Kidney epithelial cell (primary cell): ENCODE measurements at places on chromosomes 3 and 15.
A peak's percentile ranks its signal among the peaks of the same experiment; 100 is the strongest.

DNA sequence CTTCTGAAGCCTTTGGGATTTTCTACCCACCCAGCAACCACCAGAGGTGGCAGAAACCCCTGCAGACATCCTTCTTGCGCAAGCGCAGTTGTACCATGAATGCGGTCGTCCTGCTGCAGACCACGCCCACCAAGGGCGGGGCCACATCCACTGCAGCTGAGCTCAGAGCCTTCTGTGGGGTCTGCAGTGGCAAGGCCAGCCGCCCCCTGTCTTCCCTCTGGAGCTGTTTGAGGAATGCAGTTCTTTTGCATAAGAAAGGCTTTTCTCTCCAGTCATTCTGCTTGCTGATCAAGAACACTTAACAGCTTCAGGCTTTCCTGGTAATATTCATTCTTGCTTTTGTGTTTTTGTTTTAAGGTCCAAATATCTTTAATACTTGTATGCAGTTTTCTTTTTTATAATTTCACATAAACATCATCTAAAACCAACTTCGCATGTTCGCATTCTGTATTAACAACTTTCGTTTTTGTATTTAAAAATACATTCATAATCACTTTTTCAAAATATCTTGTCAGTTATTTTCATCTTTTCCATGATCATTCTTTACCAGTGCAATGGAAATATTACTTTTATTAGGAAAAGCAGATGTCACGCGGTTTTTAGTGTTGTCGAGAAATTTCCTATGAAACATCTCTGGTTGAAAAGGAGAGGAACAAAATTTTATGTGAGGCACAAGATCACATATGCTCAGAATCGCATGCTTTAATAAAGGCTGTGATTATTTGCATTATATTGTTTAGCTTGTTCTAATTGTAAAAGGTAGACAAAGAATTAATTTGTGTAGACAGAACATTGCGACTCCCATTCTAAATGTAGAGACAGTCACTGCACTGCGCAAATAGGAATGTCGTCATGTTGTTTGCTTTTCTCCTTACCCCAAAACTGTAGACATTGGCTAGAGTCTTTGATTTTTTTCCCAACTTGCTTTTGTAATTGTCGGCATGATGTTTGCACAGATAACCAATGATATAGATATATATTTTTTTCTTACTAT, 98.1 kb upstream of the SNRPN start:
- DNase-seq = no peak

DNA sequence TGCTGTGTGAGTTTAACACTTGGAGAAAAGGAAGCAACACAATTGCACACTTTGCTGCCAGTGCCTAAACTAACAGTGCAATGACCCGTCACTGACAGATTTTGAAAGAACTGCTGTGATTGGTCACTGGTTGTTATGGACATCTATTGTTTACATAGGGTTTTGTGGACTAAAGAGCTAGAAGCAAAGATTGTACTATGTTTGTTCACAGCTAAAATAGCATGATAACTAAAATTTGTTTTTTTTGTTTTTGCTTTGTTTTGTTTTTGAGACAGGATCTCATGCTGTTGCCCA, 112.4 kb upstream of the GOLGA8J start:
- DNase-seq = no peak

- DNase-seq = no peak
Observed at GRCh38 chr3:53820084-53820483, 26.1 kb downstream of the CHDH start.

- no peak for DNase-seq
Observed at GRCh38 chr3:129018751-129019150, 17.6 kb downstream of the EFCC1 start.

- DNase-seq = no peak
Observed at GRCh38 chr3:99875581-99875928, 57.9 kb downstream of the CMSS1 start.

DNA sequence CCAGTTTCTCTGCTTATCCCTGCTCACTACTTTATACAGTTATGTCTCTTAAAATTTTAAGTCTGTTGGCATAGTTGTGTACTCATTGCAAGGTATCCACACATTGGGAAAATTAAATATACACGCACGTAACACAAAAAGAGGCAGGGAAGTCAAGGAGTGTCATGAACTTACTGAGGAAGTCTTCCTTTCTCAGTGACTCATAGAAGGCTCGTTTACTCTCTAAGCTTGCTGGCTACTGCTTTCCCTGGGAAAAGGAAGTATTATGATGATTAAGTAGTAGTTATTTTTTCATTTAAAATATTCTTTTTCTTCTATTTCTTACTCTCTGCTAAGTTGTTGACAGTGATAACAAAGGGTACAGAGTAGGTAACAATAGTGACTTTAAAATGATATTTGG, 287.3 kb downstream of the UBE2E2 start:
- DNase-seq = peak; percentile 39

DNA sequence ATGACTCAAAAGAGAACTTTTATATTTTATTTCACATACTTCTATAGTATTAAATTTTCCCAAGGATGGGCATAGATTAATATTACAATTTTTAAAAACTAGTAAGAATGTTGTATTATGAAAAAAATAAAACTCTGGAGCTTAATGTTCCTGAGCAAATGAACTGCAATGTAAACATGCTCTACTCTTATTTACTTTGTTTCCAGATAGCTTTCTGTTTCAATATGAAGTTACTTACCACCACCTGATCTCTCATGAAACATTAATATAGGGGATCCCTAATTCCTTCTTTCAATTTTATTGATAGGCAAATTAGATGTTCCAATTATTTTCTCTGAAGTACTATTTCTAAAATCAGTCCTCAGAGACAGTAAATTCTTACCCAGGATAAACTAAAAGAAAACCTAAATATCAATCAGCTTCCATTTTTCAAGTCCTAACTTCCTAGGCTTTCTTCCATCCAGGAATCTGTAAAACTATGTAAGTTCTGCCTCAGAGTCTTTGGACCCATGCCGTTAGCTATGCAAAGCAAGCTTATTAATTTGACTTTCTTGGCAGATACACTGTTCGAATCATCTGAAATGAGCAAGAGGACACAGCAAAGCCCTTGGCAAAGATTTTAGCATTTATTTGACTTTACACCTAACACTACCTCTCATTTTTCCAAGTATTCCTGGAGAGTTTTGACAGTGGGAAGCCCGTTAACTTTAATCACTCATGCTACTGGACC, 93.2 kb downstream of the PLCH1 start:
- DNase-seq = no peak

DNA sequence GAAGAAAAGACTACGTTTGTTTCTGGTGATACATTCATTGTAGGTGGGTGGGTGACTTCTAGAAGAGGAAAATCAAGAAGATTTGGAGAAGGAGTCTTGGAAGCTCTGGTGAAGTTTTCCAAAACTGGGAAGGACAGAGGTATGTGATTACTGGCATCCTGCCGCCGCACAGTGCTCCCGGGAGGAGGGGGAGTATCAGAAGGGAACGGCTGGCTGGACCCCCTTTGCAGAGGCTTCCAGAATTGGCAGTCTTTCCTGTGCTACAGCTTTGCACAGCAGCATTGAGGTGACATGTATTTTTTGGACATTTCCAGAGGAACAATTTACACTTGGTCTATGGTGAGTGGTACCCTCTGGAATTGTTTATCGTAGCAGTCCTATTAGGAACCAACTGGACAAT, 75.7 kb upstream of the EOMES start:
- no peak for DNase-seq

DNA sequence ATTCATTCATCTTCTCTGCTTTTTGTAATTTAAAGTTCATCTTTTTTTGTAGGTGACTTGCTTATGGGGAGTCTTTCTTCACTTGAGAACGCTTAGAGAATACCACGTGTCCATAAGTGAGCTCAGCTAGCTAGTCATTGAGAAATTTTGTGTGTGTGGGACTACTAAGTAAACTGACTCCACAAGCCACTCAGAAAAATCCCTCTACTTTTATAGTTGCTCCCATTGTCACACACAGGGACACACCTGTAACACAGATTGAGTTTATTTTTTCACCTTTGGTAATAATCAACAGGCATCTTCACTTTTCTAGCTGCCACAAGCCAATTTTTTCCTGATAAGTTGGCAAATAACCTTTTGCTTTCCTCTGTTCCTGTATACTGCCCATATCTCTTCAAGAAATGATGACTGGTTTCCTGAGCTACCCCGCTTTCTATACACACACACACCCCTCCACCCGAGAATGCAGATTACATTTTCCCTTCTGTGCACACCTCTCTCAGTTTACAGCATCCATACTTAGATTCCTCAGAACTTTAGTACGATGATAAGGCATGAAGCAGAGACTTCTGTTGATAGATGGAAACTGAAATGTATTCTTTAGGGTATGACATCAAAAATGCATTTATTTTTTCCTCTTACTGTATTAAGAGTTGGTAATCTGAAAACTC, 4.6 kb downstream of the TSC22D2 start:
- no peak for DNase-seq

GRCh38 chr15:68384451-68385239, 47.3 kb downstream of the ITGA11 start:
- peak; percentile 65 for DNase-seq

DNA sequence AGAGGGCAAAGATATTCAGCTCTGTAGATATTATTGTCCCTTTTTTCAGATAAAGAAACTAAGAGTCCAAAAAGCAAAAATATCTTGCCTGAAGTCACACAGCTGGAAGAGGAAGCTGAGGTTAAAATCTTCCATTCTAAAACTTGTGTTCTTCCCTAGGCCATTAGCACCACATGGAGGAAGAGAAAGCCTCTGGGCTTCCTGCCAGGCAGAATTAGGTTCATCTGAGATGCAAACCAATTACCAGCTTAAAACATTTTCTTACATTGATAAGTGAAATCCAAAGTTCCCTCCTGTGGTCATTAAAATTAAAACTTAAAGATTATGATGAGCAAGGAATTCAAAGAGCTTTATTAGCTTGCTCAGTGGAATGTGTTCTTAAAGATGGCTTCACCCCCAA, 235.3 kb upstream of the SETMAR start:
- DNase-seq = no peak

- DNase-seq = no peak
Observed at GRCh38 chr3:51962854-51963530, 4.3 kb downstream of the PCBP4 start.

GRCh38 chr15:90479656-90480055, 50.1 kb upstream of the CRTC3 start:
- DNase-seq = peak; percentile 32

- DNase-seq = no peak
Observed at GRCh38 chr3:48409291-48410201, 20.3 kb downstream of the PLXNB1 start.

GRCh38 chr15:79308874-79309273, 2.0 kb upstream of the TMED3 start:
- no peak for DNase-seq

- DNase-seq = no peak
Observed at GRCh38 chr3:12148183-12148940, 10.3 kb downstream of the TIMP4 start.

DNA sequence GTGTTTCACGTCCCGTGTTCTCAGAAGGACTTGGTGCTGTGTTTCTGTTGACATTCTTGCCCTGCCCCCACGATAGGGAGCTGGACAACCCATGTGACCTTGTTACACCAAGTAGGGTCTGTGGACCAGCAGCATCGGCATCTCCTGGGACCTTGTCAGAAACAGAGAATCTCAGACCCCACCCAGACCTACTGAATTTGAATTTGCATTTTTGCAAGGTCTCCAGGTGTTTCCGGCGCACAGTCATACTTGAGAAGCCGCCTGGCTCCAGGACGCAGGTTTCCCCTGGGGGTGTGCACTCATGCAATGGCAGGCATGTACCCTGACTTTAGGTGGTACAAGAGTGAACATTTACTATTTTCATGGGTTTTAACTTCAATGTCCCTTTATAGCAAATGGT, 117.9 kb downstream of the TLE3 start:
- no peak for DNase-seq

GRCh38 chr15:96735632-96736240, 405.2 kb downstream of the NR2F2 start:
- DNase-seq = no peak

DNA sequence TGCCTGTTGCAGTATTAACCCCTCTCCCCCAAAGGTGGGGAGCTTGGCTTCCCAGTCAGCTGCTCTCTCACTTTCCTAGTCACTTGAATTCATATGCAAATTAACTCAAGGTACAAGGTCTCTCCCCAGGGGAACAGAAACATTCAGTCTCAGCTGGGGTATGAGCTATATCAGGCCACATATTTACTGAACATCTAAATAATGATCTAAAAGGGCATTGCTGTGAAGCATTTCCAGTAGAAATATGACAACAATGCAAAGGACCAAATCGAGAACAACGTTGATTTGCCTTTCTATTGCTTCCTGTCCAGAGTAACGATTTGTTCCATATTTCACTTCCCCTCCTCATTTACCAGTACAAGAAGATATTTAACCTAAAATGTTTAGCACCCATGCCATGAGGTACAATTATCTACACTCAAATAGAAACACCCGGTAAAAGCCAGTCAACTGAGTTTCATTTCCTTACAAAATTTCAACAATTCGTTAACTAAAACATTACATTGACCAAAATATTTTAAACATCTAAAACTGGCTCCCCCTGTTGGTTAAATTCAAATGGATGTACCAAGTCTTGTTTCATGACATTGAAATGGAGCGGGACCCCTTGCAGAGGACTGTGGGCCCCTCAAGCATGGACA, 36.5 kb upstream of the KLHL6 start:
- DNase-seq = no peak

GRCh38 chr3:60673123-60673522, 578.1 kb downstream of the FHIT start:
- no peak for DNase-seq

GRCh38 chr3:167732313-167733065, 2.2 kb downstream of the PDCD10 start:
- DNase-seq = no peak

DNA sequence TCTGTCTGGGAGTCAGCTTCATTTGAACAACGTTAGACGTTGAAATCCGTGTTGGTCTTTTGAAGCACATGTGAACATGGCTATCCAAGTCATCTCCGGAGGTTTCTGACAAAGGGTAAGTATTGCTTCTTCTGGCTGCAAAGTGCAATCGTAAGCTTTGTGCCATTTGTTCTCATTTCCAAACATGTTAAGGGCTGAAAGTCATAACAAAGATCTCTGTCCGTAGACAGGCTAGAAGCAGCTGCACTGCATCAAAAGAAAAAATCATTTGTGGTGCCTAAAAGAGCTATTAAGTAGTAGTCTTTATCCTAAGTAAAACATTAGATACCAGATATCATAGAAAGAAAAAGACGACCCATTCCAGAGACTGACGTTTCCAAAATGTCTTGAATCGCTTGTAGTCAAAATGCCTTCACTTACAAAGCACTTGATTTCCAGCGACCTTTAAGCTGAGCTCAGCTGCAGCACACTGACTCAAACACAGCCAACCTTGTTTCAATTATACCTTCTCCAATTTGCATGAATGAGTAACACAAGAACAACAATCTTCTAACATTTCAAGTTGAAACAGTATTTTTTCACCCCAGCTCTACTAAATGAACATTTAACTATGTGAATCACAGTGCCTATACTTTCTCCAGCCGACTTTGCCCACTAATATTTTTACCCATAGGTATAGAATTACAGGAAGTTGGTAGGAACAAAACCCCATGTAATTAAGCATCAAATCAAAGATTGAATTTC, 76.6 kb downstream of the NEDD4 start:
- DNase-seq = peak; percentile 54

GRCh38 chr3:184290331-184290730, 8.7 kb upstream of the PSMD2 start:
- DNase-seq = no peak
